CD8-positive, alpha-beta T cell (primary cell): ENCODE measurements at places on chromosomes 5 and 9.

GRCh38 chr5:128750155-128750554, 212.1 kb upstream of the FBN2 start:
- DNase-seq = no peak

- DNase-seq = no peak
Measured at GRCh38 chr5:73352649-73353230, 95.8 kb downstream of the FOXD1 start.

DNA sequence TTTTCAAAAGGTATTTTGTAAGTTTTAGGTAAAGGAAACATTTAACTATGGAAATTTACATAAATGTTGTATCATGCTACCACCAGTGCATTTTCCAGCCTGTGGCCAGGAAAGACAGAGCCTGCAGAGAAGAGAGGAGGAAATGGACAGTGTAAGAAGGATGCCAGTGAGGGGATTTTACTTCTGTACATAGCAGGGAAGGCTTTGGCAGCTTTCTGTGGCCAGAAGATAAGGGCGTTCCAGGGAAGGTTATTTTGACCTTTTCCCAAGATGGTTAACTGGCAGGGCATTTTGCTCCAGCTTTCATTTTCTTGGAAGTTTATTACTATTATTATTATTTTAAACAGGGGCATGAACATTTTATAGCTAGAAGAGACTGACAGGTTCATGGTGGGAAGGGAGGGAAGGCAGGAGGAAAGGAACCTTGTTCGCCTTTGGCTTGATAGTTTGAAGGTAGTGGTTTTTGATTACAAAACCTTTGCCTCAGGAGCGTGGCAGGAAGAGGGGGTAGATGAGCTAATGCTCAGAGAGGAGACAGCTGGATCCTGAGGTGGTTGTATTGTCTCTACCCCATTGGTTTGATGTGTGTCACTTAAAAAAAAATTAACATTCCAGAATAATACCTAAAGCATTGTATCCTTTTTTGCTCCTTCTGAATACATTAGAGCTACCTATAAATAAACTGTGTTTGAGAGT, 4.1 kb downstream of the ISOC1 start:
- no peak for DNase-seq

DNA sequence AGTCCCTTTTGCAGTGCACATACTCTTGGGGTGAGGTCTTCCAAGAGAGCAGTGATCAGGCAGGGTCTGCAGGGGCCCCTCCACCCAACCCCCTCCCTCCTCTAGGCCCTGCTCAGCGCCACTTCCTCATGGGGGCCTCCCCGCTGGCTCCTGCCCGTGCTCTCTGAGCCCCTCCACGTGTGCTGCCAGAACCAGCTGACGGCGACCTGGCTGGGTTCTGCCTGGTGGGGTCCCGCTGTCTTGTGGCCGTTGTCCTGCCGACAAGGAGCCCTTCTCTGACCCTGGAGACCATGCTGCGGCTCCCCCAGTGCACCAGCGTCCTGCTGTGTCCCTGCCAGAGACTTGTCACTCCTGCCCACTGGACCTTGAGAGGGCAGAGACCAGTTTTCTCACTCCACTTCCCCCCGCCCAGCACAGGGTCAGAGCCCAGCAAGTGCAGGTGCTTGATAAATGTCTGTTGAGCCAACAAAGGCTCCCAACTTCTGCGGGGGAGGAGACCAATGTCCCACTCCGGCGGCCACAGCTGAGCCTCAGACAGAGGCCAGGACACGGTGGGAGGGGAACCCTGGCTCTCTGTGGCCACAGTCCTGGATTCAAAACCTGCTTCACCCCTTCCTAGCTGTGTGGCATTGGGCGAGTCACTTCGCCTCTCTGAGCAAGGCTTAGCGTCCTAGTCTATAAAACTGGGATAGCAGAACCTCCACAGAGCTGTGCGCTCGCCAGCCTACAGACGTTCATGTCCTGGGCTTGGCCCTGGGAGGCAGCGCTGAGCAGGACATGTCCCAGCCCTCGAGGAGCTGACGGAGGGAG, 24.8 kb downstream of the SARDH start:
- DNase-seq = no peak

GRCh38 chr9:127283917-127284497, 19.4 kb downstream of the GARNL3 start:
- no peak for DNase-seq

- DNase-seq = no peak
Measured at GRCh38 chr5:77852068-77852513, 76.0 kb upstream of the TBCA start.

GRCh38 chr5:2751592-2752021, at the start of gene IRX2:
Gene IRX2, minus strand, starts transcription at chr5:2751677. Its CDS starts 264 bp downstream, at chr5:2751413.
- no peak for DNase-seq

DNA sequence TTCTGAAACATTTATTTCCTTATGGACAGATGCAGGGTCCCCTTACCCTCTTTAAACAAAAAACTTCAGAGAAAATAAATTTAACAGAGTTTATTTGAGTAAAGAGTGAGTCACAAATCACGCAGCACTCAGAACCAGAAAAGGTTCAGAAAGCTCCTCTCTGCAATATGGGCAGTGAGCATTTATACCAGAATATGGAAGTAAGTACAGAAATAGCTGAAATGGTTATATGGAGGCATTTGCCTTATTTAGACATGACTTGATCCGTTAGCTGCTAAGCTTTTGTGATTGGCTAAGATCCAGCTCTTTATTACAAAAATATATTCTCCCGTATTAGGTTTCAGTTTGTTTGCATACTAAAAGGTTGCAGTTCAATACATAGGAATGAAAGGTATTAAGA, 1554.1 kb downstream of the EFNA5 start:
- DNase-seq = no peak

DNA sequence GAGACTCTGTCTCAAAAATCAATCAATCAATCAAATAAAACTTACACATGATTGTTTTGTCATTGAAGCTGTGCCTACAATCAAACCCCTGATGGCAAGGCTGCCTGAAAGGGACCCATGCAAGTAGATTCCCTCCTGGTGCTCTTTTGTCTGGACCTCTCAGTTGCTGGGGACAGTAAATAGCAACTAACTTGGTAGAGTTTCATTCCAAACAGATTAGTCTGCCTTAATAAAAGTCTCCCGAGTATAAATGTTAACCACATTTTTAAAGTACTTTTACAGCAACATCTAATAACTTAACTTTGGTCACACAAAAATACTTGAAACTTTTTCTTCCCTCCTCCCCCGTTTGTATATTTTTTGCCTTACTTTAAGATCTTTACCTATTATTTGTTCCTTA, 105.5 kb downstream of the FEM1C start:
- DNase-seq = no peak

GRCh38 chr5:110053824-110054223, 364.1 kb downstream of the MAN2A1 start:
- no peak for DNase-seq

DNA sequence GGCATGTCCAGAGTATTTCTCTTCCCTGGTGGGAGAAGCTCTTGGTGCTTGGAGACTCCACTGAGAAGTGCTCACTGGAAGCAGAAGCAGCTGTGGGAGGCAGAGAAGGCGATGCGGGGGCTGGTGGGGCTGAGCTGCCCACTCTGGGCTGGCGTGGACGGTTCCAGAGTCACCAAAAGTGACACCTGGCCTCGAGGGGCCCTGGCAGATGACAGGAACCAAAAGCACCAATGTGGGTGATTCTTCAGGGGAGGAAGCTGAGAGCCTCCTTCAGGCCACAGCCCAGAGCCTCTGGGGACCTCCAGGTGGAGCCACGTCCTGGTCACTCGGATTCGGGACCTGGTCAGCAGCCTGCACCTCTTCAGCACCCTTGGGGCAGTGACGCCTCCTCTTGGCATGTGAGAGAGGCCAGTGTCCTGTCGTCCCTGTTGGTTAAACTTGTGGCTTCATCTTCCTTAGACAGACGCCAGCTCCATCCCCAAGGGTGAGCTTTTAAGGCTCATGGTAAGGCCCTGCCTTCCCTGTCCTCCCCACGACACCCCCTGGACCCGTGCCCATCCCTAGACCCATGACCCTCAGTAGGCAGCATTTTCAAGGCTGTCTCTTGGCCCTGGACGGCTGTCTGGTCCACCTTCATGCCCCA, 78.7 kb upstream of the IRX4 start:
- no peak for DNase-seq

- no peak for DNase-seq
Measured at GRCh38 chr9:108476574-108476973, 379.2 kb downstream of the ACTL7B start.

- no peak for DNase-seq
Measured at GRCh38 chr9:103702572-103702971, 391.5 kb upstream of the SMC2 start.

DNA sequence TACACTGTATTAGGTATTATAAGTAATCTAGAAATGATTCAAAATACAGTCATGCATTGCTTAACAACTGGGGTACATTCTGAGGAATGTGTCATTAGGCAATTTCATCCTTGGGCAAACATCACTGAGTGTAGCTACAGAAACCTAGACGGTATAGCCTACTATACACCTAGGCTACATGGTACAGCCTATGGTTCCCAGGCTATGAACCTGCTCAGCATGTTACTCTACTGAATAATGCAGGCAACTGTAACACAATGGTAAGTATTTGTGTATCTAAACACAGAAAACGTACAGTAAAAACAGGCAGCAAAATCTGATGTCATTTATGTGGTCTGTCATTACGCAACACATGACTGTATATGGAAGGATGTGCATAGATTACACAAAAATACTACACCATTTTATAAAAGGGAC, 96.8 kb downstream of the RAPGEF6 start:
- DNase-seq = no peak

DNA sequence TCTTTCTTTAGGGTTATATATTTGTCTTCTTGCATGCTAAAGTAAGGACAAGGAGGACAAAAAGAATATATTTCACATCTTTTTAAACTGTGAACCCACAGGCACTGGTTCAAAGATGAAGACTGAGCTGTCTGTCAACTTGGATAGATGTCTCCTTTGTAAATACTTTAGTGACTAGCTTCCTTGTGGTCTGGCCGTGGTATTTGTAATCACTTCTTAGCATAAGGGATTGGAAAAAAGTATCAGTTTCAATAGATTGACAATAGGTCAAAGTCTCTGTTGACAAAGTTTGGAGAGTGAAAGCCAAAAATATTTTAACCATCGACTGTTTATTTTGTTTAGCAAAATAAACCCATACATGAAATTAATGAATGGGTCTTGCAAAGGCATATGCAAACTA, 91.4 kb downstream of the TMEM167A start:
- DNase-seq = no peak

DNA sequence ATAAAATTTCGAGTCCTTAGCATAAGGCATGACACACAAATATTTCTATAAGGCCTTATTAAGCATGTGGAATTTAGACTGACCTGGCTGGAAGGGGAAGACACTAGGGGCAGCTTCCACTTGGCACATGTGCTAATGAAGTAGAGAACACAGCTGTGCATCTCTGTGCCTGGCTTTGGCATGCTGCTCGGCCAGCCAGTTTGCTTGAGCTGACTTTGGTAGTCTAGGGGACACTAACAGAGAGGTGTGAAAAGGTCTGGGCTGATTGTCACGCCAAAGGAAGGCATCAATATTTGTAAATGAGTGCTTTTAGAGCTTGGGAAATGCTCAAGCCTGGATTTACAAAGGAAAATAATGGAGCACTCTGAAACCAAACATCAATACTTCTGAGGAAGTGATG, 723.7 kb downstream of the PRELID2 start:
- DNase-seq = no peak

- no peak for DNase-seq
Measured at GRCh38 chr9:128554155-128554862, 1.9 kb downstream of the SPTAN1 start.

DNA sequence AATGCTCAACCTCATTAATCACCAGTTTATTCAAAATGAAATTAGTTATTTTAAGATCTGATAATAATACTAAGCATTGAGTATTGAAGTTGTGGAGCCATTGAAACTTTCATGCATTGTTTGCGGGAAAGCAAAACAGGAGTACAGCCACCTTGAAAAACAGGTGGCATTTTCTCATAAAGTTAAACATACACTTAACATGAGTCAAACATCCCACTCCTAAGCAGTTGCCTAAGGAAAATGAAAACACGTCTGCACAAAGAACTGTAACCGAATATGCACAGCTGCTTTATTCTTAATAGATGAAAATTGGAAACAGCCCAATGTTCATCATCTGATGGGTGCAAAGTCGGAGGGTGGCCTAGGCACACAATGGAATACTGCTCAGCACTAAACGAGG, 177.3 kb downstream of the IRX2 start:
- DNase-seq = no peak

DNA sequence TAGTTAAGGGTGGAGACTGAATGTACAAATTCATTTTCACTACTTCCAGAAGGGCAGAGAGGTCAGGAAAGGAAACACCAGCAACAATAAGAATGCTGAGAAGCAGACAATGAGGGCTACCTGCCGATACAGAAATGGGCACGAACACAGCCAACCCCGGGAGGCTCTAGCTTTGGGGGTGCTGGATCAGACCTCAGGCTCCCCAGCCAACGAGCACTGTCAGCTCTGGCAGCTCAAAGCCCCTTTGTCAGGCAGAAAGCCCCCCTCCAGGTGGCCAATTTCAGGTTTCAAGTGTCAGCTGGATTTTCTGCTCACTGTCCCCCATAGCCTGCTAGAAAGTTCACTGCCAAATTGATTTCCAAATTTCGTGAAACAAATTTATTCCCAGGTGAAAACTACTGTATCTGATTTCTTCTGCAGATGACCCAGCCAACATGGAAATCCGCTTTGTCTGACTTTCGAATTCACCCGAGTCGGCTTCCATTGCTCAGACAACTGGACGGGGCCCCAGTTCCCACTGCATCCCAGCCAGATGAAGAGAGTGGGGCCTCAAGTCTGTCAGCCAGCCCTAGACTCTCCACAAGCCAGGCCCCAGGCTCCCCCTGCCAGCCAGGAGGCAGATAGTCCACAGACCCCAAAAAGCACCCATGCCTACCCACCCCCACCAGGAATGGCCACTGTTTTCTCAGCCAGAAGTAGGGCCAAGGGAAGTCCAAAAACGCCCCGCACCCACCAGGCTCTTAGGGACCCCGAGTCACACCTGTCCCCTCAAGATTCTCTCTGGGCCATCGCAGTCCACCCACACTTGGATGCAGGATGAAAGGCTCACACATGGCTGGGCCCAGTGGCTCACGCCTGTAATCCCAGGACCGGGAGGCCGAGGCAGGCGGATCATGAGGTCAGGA, 96.5 kb upstream of the PHYKPL start:
- no peak for DNase-seq

DNA sequence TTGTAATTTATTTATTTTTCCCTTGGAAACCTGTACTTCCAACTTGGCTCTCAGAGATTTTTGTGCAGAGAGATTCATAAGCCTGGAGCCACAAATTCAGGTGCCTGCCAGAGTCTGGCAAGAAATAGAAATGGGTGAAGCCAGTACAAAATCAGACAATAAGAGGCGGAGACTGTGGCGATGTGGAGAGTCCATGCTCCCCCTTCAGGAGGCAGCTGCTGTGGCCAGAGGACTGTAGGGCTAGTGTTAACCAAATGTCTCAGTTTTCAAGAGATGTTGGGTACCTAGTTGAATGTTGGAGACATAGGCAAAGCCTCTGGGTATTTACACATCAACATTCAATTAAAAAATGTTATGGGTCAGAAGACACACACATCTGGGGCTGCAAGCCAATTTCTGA, 208.6 kb downstream of the PSAT1 start:
- DNase-seq = no peak

- DNase-seq = no peak
Measured at GRCh38 chr5:107900721-107901120, 230.0 kb upstream of the EFNA5 start.

GRCh38 chr5:89034588-89034987, 151.6 kb upstream of the MEF2C start:
- DNase-seq = no peak

GRCh38 chr5:9644630-9645029, 14.5 kb upstream of the TAS2R1 start:
- no peak for DNase-seq
